ENCODE measurements at places on chromosomes 2 and 18.

DNA sequence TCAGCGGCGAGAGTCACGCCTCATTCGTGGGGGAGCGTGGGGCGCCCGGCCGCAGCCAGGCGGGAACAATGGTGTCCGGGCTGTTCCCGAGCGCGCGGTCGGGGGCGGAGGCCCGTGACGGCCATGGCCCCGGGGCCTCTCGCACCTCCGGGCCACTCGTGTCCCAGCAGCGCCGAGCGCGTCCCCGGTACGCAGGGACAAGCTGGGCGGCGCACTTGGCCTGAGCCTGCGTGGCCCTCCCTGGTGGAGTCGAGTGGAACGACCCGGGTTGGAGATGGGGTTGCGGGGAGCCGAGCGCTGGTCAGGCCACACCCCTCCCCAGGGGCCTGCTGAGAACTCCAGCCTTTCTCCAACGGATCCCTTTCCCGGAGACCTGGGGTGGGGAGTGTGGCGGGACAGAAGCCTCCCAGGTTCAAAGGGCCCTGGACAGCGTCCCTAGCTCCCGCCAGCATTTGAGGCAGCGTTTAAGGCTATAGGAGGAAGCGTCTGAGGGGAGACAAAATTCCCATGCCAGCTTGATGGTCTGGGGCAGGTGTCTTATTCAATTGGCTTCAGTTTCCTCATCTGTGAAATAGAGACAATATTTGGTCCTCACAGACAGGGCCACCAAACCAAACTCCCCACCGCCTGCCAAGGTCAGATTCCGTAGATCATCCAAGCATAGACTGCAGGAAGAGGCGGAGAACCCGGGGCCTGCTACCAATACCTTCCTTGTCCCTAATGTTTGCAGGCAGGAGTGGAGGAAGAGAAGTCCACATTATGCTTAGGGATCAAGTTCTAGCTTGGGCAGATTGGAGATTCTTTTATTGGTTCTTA is 553 bp downstream of the CNDP2 start:
- DNase-seq, result no peak

DNA sequence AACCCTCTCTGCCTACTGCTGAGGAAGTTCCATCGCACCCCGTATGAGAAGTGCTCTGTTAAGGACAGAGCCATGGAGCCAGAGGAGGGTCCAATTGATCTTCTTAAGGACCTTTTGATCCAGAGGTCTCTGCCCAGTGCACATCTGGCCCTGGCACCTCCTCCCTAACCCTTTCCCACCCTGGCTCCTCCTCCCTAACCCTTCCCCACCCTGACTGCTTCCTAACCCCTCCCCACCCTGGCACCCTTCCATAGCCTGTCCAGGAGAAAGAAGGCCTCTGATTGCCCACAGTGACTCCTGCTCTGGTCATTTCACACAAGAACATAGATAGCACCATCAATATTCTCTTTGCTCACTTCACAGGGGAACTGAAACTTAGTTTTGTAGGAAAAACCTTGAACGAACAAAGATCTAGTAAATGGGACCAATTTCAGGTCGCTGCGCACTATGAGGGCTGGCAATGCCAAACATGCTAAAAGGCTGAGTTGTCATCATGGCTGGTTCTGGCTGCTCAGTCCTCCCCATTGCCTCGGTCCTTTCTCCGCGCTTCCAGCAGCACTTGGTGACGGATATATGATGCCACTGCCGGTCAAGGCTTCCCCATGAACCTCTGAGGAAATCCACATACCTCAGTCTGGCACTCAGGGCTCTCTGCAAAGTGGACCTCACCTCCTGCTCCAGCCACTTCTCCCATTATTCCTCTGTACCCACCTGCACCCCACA is 49.2 kb downstream of the PKDCC start:
- no peak for DNase-seq

- no peak for DNase-seq
Observed at GRCh38 chr2:240238201-240238600, 97.7 kb upstream of the OTOS start.

DNA sequence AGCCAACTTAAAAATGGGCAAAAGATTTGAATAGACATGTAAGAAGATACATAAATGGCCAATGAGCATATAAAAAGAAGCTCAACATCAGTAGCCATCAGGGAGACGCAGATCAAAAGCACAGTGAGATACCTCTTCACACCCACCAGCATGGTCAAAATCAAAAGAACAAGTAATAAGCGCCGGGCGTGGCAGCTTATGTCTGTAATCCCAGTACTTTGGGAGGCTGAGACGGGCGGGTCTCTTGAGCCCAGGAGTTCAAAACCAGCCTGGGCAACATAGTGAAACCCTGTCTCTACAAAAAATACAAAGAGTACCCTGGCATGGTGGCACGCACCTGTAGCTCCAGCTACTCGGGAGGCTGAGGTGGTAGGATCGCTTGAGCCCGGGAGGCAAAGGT is 4.6 kb upstream of the CIB4 start:
- DNase-seq, result no peak

- DNase-seq, result peak; percentile 74
Observed at GRCh38 chr2:126971481-126972278, 73.0 kb downstream of the TEX51 start.

- DNase-seq, result peak; percentile 42
Observed at GRCh38 chr2:65786007-65786717, 353.8 kb upstream of the SPRED2 start.

- no peak for DNase-seq
Observed at GRCh38 chr2:150572194-150572766, 84.8 kb upstream of the RND3 start.

DNA sequence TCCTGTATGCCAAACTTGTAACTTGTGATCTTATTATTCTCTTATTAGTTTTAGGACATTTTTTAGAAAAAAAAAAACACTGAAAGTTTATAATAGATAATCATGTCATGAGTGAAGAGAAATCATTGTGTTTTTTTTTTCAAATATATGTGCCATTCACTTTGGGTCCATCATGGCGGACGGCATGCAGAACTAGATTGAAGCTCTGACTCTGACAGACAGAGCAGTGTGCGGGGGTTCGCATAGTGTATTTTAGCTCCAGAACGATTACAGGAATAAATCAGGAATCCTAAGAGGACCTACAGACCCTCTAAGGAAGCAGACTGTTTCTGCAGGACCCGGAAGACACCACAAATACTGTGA is 484.4 kb upstream of the REG3G start:
- no peak for DNase-seq

- no peak for DNase-seq
Observed at GRCh38 chr2:56676966-56677365, 493.2 kb downstream of the CCDC85A start.

- no peak for DNase-seq
Observed at GRCh38 chr18:4125224-4125623, 329.9 kb downstream of the DLGAP1 start.

DNA sequence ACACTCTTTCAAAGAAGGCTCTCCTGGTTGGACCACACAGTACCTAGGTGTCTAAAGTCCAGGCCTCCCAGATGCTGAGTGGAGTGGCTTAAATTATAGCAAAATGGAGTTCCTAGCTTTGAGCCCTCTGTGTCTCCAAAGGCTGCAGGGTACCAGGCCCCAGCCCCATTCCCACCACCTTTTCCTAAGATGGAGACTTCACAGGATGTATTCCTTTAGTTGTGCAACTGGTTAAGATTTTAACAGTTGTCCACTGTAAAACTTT is 4.9 kb downstream of the SMAD7 start:
- no peak for DNase-seq

DNA sequence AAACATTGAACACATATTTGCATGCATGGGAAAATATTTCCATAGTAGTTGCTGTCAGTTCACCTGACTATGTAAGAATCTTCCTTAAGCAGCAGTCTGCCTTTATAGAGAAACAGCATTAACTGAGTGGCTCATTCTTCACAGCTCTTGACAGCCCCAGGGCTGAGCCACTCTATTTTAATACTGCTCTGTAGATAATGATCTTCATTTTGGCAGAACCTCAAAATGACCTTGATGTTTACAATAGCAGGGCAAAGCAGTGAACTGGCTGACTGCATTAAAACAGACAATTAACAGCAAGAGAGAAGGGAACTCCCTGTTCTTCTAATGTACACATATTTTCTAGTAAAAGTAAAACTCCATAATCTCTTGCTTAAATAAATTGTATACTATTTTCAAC is 580.6 kb upstream of the SOX11 start:
- peak; percentile 20 for DNase-seq

- DNase-seq, result no peak
Observed at GRCh38 chr2:155846259-155846658, 486.3 kb downstream of the NR4A2 start.

GRCh38 chr2:239670463-239671120 is 269.8 kb upstream of the HDAC4 start:
- DNase-seq, result no peak

GRCh38 chr18:48887905-48888772 is 62.6 kb downstream of the SMAD7 start:
- no peak for DNase-seq

- DNase-seq, result no peak
Observed at GRCh38 chr2:176391148-176391419, 121.8 kb downstream of the MTX2 start.

DNA sequence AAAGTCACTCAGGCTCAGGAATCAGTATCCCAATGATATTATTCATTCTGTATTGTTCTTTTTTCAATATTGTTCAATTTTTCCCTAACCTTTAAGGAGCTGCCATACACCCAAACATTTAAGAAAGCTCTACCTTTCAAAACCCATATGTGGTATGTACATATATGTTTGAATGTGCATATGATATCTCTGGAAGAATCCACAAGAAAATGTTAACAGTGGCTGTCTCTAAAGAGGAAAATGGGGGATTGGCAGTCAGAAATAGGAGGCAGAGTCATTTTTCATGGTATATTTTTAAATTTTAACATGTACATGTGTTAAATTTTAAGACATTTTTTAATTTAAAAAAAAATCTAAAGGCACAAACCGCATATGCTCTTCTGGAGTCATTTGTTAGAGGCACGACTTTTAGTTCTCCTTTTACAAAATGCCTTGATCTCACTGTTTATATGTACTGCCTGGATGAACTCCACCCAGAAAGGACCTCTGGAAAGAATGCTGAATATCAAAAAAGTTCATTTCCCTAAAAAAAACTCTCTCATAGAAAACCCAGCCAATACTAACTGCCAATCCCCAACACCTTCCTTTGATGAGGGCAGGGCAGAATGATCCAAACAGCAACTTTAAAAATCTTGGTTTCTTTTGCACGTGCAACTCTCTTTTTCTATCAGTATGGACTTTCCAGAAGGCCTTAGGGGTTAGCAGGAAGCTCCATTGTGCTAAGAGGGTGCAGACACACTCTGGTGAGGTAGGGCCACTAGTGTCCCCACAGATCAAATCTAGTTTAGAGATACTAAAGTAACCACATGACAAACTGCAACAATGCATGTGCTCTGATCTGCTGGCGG is 23.6 kb downstream of the KCTD1 start:
- no peak for DNase-seq

DNA sequence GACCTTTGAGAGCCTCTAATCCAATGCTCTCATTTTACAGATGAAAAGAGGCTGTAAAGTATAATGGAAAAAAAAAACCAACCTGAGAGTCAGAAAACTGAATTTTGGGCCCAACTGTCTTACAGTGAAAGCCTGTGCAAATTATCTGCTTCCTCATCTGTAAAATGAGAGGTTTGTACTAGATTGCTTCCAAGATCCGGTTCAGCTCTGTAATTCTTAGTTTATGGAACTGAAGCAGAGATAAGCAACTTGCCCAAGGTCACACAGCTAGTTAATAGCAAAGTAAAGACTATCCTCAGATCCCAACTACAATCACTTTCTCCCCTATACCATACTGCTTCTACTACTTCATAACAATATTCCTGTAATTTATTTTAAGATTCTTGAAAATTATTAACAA is 6.3 kb downstream of the TLK1 start:
- no peak for DNase-seq

DNA sequence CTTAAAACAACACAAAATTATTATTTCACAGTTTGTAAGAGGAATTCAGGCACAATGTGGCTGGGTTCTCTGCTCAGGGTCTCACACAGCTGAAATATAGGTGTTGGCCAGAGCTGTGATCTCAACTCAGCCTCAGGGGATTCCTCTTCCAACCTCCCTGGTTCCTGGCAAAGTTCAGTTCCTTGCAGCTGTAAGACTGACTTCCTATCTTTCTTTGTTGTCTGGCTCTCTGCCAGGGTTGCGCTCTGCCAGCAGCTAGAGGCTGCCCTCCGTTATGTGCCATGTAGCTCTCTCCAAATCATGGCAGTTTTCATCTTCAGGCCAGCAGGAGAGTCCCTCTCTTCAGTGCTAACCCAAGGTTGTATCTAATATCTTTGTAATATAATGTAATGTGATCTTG is 272.5 kb upstream of the KCNJ3 start:
- no peak for DNase-seq

DNA sequence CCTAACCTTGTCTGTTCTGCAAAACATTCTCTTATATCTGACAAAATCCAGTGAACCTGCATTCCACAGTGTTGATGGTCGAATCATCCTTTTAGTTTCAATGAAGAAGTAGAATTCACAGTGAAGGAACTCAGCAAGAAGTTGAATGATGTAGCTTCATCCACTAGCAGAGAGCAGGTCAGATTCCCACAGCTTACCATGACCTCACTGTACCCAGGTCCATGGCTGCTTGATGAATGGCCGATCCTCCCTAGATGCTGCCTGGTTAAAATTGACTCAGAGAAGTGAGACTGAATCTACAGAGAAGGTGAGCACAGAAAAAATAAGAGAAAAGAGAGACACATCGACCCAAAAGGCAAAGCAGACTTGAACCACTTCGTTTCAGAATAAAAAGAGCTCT is 906.0 kb upstream of the CHAC2 start:
- no peak for DNase-seq
